Heart left ventricle (tissue), 16 donors: ENCODE measurements at places on chromosomes 2 and 18.

GRCh38 chr2:138106606-138107005 lies 142.3 kb downstream of the HNMT start:
- DNase-seq, result no peak

GRCh38 chr2:241842067-241842415 lies 16.7 kb downstream of the PDCD1 start:
- DNase-seq, result no peak

DNA sequence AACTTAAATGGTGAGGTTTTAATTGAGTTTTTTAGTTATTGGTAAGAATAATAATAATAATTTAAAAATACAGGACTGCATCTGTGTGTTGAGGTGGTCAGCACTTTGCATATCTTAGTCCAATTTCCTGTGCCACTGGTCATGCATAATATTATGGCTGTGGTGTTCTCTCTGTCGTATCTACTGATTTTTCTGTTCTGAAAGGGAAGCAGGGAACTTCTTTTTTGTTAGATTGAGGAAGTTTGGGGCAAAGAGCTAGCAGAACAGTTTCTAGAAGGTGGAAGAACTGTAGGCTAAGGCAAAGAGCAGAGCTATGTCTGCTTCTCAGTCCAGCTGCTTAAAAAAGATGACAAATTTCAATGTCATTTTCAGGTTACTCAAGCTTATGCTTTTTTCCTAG lies 74.3 kb downstream of the XRCC5 start:
- no peak for DNase-seq

GRCh38 chr2:121855510-121855909 lies 100.1 kb downstream of the TSN start:
- no peak for DNase-seq
